ENCODE measurements at places on chromosomes 2 and 18.

DNA sequence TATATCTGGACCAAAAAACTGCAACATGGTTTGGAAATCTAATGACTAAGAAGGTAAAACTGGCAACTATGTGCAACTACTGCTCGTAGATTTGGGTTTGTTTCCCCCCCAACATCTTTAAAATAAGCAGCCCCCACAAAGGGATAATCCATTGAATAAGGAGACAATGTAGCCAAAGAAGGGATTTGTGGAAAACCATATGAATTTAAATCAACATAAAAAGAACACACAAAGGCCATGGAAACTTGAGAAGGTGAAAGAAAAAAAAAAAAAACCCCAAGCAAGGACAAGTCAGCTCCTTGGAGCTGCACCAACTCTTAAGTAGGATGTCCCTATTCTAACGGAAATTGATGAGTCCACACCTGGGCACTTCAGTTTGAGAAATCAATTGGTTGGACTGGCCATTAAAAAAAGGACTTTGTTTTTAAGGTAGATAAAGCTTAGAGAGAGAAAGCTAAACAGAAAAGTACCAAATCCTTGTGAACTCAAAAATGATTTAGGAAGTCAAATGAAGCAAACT is 53.7 kb upstream of the ST8SIA5 start:
- no peak for DNase-seq

DNA sequence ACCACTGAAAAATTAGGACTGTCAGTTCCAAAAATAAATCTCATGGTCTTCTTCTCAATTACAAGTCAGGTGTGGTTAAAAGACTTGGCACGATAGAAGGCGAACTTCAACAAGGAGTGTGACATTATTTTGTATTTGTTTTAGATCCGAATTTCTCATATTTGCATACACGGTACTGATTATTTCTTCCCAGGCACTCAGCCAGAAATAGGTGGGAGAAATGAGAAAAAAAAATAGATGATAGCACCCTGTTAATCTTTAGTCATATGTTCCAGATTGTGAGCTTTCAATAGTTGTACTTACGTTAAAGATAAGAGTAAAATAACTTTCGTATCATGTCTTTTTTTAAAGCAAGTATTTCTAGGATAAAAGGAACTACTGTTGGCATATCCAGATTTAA is 106.1 kb downstream of the DTNA start:
- no peak for DNase-seq

- no peak for DNase-seq
These were observed 5.6 kb upstream of the STPG4 start for GRCh38 chr2:47160660-47161059.

DNA sequence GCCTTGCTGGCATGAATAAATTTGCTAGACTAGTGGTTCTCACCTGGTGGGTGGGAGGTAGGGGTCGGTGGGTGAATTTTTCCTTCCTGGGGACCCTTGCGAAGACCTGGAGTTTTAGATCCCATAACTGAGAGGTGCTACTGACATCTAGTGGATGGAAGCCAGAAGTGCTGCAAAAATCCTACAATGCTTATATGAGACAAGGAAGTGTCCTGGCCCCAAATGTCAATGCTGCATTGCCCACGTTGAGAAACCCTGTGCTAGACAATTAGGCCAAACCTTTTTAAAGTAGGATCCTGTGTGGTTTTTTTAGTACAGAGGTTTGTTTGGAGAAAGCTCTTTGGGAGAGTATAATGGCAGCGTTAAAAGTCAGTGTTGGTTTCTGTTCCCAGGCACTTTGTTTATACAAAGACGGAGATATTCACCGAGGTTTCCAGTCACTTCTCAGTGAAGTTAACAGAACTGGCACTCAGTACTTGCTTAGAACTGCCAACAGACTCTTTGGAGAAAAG is 9.6 kb downstream of the SERPINB8 start:
- peak; percentile 87 for DNase-seq

DNA sequence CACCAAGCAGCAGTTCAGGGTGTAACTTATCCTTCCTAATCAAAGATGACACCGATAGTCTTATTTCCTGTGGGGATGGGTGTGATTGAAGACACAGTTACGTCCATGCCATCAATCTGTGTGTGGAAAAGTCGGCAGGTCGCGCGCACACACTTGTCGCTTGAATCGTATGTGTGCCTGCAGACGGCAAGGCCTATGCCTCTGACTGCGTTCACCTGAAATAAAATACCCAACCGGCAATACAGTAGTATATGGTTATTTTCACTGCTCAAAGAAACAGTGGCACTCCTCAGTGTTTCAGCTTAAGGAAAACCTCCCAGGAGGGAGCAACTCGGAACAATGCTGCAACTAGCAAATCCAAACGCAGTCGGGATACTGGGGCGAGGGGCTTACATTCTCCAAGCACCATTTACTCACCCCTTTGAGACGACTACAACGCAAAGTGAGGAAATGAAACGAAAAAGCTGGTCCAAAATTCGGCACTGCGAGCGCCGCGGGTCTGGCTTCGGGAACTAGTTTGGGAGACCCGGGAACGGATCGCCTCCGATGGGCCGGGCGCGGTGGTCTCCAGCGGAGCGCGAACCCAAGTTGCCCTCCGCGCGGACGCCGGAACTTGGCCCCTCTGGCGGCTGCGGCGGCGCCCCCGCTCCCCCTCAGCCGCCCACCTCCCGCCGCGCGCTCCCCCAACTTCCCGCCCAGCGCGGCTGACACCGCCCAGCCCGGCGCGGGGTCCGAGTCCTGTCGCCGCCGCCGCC is 675 bp downstream of the PRKD3 start:
- peak; percentile 40 for DNase-seq

GRCh38 chr2:111653913-111654312 is 230.1 kb downstream of the ANAPC1 start:
- no peak for DNase-seq

GRCh38 chr2:854460-854859 is 96.2 kb upstream of the SNTG2 start:
- no peak for DNase-seq

GRCh38 chr18:11327391-11328009 is 178.1 kb upstream of the PIEZO2 start:
- peak; percentile 36 for DNase-seq

DNA sequence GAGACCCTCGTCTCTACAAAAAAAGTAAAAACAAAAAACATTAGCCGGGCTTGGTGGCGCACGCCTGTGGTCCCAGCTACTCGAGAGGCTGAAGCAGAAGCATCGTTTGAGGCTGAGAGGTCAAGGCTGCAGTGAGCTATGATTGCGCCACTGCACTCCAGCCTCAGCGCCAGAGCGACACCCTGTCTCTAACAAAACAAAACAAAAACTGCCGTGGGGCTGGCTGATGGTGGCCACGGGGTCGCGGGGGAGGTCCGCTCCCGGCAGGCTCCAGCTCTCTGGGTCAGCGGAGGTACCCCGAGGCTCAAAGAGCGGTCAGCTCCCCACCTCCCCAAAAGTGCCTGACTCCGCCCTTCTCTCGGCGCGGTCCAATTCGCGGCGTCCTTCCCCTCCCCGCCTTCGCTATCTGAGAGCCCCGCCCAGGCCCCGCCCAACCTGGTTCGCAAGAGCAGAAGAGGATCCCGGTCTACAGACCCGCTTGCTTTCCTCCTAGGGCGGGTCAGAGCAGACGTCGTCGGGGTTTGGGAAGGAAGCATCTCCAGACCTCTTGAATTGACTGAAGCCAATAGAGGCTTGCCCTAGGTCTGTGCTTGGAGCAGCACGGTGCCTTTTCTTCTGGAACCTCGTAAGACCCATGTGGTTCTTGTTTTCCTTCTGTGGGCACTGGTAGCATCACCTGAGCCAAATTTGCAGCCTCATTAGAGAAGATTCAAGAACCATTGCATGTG is 7.8 kb downstream of the RAX start:
- no peak for DNase-seq

- peak; percentile 73 for DNase-seq
These were observed 17.7 kb upstream of the SP3 start for GRCh38 chr2:173982918-173983317.

- DNase-seq = no peak
These were observed 7.4 kb upstream of the TMEM87B start for GRCh38 chr2:112047537-112048235.

GRCh38 chr18:74980669-74981068 is 228.3 kb downstream of the PTGR3 start:
- peak; percentile 44 for DNase-seq

DNA sequence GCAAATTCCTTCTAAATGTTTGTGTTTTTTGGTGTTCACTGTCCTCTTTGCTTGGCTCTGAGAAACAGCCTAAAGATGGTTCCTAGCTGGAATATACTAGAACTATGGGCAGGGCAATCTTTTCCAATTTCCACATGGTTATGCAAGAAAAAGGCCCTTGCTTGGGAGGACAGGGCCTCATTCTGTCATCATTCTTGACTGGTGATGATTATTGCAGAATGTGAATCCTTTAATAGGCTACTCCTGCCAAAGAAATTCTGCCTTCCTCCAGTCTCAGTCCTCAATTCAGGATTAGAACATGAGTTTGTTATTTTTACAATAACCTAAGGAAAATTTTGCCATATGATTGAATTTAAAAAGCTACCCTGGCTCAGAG is 218.7 kb downstream of the HNMT start:
- DNase-seq = no peak

- no peak for DNase-seq
These were observed 20.5 kb upstream of the ACAA2 start for GRCh38 chr18:49833814-49834213.

DNA sequence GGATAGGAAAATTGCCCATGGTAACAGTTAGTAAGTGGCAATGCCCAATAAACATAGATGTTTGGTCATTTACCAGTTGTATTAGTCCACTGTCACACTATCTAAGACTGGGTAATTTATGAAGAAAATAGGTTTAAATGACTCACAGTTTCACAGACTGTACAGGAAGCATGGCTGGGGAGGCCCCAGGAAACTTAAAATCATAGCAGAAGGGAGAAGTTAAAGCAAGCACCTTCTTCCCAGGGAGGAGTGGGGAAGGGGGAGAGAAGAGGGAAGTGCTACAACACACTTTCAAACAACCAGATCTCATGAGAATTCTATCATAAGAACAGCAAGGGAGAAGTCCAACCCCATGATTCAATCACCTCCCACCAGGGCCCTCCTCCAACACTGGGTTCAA is 23.4 kb downstream of the NR4A2 start:
- DNase-seq = no peak

DNA sequence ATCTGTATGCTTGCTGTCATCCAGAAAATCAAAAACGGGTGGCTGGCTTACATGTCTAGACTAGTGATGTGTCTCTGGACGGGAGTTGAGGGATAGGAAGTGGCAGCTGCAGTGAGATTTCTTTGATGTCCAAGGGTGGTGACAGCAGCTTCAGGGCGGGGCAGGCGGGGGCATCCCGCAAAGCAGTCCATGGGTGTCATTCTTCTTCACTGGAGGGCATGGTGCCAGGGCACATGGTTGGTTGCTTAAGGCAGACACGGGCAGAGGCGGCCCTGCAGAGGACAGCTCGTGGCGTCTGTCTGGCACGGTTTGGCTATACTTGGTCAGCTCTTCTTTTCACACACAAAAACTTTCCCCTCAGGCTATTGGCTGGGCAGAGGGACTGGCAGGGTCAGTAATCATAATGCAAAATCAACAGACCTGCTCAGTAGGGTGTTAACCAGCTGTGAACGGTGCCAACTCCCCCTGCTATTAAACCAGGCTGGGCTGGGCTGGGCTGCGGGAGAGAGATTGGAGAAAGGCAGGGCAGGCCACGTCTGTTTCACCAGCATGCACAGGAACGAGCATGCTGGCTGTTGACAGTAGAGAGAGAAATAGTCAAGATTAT is 63.7 kb downstream of the COL4A3 start:
- peak; percentile 48 for DNase-seq

DNA sequence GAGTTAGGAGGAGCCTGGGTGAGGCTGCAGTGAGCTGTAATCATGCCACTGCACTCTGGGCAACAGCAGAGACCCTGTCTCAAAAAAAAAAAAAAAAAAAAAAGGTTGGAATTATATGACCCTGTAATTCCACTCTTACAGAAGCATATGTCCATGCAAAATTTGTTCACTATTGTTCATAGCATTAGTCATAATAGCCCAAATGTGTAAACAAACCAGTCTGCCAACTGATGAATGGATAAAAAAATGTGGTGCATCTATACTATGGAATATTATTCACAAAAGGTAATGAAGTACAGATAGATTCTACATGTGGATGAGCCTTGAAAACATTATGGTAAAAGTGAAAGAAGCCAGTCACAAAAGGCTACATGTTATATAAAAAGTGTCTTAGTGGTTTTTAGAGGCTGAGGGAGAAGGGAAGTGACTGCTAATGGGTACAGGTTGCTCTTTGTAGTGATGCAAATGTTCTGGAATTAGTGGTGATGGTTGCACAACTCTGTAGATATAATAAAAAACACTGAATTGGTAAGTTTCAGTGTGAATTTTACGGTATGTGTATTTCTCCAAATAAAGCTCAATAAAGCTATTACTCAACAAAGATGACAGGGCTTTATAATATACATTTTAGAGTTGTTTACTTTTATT is 9.4 kb downstream of the COA5 start:
- DNase-seq = no peak

GRCh38 chr18:58335223-58335622 is 291.2 kb downstream of the NEDD4L start:
- DNase-seq = no peak

DNA sequence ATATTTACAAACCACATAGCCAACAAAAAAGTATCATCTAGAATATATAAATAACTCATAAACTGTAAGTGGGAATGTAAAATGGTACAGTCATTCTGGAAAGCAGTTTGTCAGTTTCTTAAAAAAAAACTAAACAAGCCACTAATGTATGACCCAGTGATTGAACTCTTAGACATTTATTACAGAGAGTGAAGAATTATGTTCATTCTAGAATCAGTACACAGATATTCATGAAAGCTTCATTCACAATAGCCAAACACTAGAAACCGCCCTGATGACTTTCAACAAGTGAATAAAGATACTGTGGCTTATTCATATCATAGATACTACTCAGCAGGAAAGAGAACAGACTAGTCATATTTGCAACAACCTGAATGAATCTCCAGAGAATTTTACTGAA is 1541.5 kb downstream of the LRP1B start:
- DNase-seq = no peak

GRCh38 chr18:27556741-27557140 is 371.6 kb upstream of the CHST9 start:
- DNase-seq = no peak

- no peak for DNase-seq
These were observed 7.3 kb downstream of the PXDN start for GRCh38 chr2:1736997-1737480.

DNA sequence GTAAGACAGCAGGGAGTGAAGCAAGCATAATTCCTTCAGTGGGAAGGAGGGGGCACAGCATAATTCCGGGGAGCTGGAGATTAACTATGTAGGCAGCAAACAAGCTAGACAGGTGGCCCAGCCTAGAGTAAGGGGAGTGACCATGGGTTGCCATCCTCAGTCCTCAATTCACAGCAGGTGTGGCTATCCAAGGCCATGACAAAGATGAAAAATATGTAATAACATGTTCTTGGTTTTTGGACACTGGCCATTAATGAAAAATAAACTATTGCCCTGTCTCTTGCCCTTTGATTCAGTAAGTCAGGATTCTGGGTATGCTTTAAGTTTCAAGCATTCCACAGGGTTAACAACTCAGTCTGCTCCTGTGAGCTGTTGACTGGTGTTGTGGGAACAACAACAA is 65.0 kb downstream of the CYP1B1 start:
- no peak for DNase-seq
